ENCODE measurements at places on chromosomes 5 and 9.
A peak's percentile ranks its signal among the peaks of the same experiment; 100 is the strongest.

DNA sequence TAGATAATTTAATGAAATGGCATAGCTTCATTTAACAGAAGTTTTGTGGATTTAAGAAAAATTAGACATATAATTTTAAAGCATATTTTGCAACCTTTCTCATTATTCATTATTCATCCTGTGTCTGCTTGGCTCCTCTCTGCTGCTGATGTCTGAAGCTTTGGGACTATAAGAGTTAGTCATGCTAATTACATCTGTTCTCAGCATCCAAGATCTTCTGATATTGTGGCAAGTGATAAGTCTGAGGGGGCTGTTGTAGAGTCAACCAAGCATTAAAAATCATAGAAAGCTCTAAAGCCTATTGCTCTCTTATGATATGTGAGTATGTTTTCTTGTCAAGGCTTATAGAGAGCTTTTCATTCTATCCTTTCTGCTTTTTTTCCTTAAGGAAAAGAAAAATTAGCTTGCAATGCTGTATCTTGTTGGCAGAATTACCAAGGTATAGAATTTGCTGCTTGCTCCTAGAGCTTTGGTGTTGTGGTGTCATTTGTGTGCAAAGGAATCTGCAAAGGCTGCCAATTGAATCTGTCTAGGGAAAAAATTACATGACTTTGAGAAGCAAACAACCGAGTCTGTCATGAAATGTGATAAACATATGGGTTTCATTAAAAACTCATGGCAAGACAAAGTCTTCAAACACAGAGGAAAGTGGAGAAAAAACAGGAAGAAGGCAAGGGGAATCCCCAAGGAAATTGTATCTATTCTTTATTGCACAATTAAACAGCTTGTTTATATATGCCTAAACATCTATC lies 156.1 kb upstream of the DAB2 start:
- DNase-seq, result peak; percentile 91

- DNase-seq, result no peak
Observed at GRCh38 chr5:67299231-67299735, 102.7 kb upstream of the CD180 start.

GRCh38 chr9:99031994-99032393 lies 72.9 kb upstream of the TGFBR1 start:
- DNase-seq, result no peak

GRCh38 chr9:89442501-89442978 lies 55.4 kb downstream of the SEMA4D start:
- no peak for DNase-seq

- DNase-seq, result peak; percentile 43
Observed at GRCh38 chr5:141747152-141748141, 65.4 kb upstream of the ARAP3 start.

DNA sequence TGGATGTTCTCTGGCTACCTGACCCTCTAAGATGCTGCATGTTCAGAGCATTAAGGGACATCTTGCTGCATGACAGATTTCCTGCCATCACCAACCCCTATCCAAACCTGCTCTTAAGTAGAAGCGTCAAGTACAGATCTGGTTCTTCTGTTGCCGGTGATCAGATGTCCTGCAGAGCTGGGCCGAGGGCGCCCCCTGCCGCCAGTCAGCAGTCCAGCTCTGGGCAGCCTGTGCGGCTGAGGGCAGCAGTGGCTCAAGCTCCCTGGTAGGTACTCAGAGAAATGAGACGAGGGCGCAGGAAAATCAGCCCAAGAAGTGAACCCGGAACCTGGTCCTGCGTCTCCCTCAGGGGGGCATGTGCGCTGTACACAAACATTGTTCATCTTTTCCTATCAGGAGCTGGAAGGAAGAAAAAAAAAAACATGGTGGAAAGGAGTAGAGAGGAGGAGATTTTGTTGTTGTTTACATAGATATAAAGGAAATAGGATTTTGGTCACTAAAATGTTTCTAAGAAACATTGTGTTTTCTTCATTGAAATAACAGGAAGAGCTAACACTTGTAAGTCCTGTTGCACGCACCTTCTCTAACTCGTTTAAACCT lies 95.8 kb downstream of the CFAP90 start:
- DNase-seq, result peak; percentile 7

- DNase-seq, result peak; percentile 37
Observed at GRCh38 chr5:74179179-74179578, 461.3 kb downstream of the ENC1 start.

DNA sequence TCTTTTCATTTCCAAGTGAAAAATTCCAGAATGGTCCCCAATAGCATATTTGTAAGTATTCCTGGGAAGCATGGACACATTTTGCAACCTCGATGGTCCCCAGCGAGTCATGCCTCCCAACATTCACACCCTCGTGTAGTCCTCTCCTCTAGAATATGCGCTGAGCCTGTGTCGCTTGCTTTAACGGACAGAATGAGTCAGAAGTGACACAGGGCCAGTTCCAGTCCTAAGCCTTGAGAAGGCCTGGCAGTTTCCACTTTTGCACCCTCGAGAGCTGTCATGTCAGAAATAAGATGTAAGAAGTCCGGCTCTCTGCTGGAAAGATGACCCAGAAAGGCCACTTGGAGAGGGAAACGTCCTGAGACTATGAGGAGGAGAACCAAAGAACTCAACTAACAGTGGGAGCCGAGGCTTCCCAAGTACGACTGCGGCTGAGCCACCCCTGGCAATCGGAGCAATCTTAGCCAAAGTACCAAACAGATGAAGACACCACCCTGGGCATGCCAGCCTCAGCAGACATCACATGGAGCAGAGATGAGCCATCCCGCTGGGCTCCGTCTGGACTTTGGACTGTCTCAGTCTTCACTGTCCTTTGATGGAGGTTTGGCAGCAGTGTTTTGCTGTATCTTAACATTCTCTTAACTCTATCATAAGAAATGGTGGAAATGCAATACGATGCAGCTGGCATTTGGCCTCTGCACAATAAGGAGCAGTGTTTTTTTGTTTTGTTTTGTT lies 42.6 kb upstream of the GFPT2 start:
- DNase-seq, result no peak

Data from adipocyte (in vitro differentiated cells).